ENCODE measurements at places on chromosomes 7 and 10.

GRCh38 chr10:82089327-82089726 is 214.3 kb downstream of the NRG3 start:
- DNase-seq, result no peak

GRCh38 chr10:119020627-119020946 is 8.9 kb upstream of the NANOS1 start:
- DNase-seq, result peak; percentile 22

DNA sequence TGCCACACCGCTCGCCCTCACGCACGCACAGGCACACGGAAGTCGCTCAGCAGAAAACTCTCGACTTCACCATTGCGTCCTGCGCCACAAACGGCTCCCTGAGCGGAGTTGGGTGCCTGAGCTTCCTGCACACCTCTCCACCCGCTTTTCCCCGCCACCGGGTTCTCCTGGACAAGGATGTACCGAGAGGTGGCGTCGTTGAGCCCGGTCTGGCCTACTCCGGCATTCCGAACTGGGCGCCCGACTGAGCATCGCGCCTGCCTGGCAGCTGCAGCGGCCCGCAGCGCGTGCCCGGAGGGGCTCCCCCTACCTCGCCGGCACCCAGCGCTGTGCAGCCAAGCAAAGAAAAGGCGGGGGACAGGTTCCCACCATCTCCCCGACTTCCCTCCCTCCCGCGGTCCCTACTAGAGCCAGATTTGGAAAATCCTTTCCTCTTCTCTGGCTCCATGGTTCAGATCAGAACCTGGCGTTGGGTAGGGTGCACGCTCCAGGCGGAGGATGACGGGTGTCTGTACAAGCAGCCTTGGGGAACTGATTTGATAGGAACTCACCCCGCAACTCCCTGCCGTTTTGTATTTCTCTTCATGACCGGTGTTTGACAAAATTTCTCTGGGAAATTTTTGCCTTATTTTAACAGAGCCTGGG is 1.7 kb downstream of the SORCS3 start:
- peak; percentile 37 for DNase-seq

GRCh38 chr7:154907651-154908620 is 95.0 kb downstream of the PAXIP1 start:
- DNase-seq, result no peak

- DNase-seq, result no peak
Measured at GRCh38 chr7:30162622-30163124, 27.9 kb downstream of the MTURN start.

DNA sequence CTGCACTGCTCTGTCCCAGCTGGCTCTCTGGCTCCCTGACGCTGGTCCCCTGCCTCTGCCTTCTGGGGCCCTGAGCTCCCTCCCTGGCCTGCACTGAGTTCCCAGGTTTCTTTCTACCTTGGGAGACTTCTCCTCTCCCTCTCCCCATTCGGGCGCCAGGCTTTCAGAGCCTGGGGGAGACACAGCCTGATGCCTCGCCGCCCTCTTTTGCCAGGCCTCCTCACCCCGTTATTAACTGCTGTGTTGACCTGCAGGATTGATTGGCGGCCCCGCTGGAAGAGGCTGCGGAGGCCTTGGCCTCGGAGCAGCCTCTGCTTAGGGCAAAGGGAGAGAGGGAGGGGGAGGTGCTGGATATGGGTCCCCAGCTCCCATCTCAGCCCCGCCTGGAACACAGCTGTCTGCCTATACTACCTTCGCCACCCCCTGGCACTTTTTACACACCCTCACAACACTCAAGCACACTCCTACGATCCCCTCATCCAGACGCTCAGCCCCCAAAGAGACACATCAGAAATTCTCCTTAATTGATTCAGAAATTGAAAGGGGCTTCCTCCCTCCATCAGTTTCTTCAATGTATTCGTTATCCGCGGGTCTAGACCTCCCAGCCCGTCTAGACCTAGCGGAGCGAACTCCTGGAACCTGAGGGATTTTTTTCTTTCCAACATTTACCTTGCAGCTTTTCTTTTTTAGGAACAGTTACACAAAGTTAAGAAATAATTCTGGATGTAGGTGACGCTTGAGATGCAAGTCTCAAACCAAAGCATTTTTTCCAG is 7.1 kb upstream of the PAX2 start:
- DNase-seq, result no peak

DNA sequence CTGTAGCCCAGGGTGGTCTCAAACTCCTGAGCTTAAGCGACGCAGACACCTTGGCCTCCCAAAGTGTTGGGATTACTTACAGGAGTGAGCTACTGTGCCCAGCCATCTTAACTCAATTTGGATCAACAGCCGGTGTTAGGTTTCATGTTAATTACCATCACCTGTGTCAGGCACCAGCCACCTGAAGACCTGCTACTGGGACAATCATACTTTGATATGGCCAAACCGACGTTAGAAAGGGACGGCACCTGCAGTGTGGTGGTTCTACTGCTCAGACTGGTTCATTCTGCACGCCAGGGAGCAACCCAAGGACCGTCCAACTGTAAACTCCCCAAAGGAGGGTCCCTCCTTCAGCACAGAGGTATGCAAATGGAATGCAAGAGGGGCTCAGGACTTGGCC is 74.2 kb upstream of the CYTH3 start:
- no peak for DNase-seq

DNA sequence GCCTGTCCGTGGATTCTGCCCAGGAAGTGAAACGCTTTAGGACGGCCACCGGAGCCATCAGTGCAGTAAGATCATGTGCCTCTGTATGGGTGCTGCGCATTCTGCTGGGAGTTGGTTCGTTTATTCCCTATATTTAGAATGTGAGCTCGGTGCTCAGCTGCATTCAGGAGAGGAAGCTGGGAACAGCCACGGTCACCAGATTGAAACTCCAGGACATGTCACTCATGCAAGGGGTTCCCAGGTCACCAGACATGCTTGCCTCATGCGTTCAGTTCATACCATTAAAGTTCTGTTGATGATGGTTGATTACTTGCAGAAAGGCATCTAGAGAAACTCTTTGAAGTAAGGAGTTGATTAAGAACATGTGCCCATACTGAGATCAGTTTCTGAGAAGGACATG is 78.1 kb downstream of the TRRAP start:
- no peak for DNase-seq

DNA sequence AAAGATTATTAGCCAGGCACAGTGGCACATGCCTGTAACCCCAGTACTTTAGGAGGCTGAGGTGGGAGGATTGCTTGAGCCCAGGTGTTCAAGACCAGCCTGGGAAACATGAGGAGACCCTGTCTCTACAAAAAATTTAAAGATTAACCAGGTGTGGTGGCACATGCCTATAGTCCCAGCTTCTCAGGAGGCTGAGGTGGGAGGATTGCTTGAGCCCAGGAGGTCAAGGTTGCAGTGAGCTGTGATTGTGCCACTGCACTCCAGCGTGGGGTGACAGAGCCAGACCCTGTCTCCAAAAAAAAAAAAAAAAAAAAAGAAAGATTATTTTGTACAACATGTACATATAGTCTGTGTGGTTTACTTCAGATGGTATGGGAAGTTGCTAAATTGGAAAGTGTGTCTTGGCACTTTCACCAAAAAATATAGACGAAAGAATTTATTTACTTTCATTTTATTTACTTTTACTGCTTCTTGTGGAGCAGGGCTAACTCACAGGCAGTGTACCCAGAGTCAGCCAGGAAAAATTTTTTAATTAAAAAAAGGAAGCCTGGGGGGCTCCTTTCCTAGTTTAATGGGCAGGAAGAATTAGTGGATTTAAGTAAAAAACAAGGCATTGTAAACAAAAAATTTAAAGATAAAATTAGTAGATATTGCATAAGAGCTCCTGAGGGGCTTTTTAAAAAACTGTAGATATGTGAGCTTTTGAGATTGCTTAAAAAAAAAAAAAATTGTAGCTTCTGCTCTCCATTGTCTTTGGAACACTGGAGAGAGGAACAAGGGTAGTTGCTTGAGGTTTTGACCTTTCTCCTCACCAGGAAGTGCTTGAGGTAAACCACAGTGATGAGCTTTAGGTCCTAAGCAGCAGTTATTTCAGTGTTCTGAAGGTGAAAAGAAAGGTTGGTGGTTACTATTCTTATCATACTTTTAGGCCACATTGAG is 44.6 kb upstream of the VDAC2 start:
- DNase-seq, result peak; percentile 17

- DNase-seq, result no peak
Measured at GRCh38 chr10:77087366-77087765, 550.2 kb downstream of the KCNMA1 start.

DNA sequence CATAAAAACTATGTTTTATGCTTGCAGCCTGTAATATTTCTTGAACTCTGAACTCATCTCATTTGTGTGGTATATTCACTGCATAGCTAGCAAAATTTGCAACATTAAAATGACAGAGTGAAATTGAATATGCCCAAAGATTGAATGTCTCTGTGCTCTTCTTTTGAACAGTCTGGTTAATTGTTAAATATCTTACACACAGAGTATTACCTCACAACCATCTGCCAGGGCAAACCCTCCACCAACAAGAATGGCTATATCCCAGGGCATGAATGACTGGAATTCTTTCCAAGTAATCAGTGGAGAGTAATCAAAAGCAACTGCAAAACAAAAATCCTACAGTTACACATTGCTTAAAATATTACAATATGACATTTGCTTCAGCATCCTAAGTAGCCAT is 76.9 kb downstream of the SLC13A1 start:
- no peak for DNase-seq

- DNase-seq, result no peak
Measured at GRCh38 chr7:112322070-112322469, 115.6 kb downstream of the ZNF277 start.

GRCh38 chr7:158911145-158911544 is 54.8 kb downstream of the DYNC2I1 start:
- no peak for DNase-seq

DNA sequence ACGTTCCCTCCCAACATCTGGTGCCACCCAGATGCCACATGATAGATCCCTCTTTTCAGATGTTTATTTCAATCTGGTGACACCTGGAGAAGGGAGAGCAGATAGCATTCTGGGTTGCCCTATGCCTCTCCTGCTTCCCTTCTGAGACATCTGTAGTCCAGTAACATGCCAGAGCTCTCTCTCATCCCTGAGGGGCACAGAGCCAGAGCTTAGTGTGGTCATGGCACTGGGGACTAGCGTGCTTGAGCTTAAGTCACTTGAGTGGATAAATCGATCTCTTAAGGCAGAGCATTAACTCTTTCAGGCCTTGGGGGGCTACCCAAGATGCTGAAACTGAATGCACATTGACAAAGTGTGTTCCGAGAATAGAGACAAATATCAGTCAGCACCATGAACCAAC is 47.9 kb downstream of the WNT2 start:
- no peak for DNase-seq

- no peak for DNase-seq
Measured at GRCh38 chr7:131773413-131773812, 217.0 kb upstream of the PODXL start.

GRCh38 chr10:6052247-6053221 is 9.6 kb downstream of the IL2RA start:
- peak; percentile 85 for DNase-seq

GRCh38 chr10:61942604-61943461 is 41.3 kb downstream of the ARID5B start:
- DNase-seq, result no peak

DNA sequence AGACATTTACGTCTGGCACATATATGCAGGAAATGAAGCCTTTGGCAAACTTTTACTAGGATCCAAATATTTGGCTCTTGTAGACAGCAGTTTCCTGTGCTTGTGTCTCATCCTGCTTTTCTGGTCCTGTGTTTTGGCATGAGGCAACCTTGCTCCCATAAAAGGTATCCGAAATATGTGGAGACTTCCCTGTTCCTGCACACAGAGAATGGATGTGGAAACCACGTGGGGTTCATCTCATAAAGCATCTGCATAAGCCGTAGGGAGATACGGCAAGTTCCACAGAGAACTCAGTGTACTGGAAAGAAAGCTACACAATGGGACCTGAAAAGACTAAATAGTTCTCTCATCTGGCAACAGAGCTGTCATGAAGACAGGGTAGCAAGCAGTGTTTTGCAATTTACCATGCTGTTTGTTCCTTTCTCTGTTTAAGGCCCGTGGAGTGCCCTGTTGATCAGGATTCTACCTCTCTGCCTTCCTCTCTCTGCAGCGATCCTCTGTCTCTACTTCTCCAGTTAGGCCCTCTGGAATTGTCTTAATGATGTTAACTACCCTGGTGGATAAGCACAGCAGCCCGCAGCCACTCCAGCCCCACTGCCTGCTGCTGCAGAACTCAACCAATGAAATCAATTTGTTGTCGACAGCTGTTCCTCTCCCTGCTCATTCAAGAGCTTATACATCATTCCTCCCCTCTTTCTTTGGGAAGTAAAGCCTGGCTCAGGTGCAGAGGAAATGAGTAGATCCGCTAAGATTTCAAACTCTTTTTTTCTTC is 293.6 kb downstream of the CSTF2T start:
- no peak for DNase-seq

- DNase-seq, result no peak
Measured at GRCh38 chr7:28069807-28070206, 110.8 kb downstream of the JAZF1 start.

- DNase-seq, result no peak
Measured at GRCh38 chr7:2171855-2172254, 60.9 kb downstream of the MAD1L1 start.

- DNase-seq, result no peak
Measured at GRCh38 chr7:41738806-41739205, 35.9 kb upstream of the INHBA start.

DNA sequence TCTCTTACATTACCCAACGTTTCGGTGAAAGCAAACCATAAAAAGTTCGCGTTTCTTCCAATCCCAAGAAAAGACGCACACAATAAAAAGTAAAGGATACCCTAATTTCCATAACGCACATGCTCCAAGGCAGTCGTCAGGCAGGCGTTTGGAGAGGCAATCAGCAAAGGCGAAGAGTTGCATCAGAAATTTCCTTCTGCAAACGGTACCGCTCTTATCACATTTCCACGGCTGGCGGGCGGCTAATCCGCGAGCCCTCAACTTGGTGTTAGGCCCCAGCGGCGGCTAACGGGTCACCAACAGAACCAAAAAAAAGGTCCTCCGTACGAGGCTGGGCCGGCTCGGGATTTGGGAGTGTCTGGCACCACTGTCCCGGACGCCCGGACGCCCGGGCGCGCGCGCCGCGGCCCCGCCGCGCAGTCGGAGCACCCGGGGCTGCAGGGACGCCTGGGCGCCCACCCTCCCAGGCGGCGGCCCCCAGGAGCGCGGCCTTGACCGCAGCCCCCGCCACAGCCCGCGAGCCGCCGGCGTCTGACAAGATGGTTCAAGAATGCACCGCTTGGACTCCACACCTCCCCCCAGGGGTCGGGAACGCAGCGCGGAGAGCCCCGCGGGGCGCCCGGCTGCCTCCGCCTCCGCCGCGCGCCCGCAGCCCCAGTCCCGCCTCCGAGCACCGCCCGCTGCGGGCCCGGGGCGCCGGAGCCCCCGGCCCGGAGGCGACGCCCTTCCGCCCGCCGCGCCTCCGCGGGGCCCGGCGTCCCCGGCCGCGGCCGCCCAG is 9.8 kb upstream of the GRB10 start:
- peak; percentile 9 for DNase-seq

- no peak for DNase-seq
Measured at GRCh38 chr10:4556527-4556926, 269.5 kb upstream of the AKR1E2 start.
